ENCODE measurements at places on chromosomes 12 and 14. TPM values are rescaled to one million over a fixed set of nuclear protein-coding genes. Genes with fewer than 3 reads are reported as not detected.

The RASSF9 gene
- not detected for total RNA-seq

The CLEC14A gene
- not detected for total RNA-seq

The TMTC2 gene
- 4.2 TPM for total RNA-seq

- no peak overlapping the region for H3K27ac ChIP-seq
- H3K4me3 ChIP-seq = no peak overlapping the region
- H3K27me3 ChIP-seq = peaks cover 13% of the 10 kb centered on the region
These were observed 8.7 kb downstream of the WNT1 start for GRCh38 chr12:48986720-48987291.

DNA sequence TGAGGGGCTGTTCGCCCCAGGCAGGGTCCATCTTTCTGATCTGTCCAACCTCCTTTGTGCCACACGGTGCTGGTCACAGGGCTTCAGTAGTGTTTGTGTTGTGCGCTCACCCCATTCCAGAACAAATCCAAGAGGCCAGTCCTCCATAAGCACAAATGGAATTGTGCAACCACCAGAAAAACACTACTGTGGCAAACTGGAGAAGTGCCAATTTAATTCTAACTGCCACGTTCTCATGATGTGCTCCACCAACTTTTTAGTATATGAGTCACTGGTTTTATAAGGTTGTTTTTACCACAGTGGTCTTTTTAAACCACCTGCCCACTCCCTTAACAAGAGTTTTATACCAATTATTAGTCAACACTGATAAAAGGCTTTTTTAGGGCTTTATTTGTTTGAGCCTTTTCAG is 380.2 kb downstream of the NAV3 start:
- H3K27ac ChIP-seq = no peak overlapping the region
- H3K4me3 ChIP-seq = no peak overlapping the region
- H3K36me3 ChIP-seq = no peaks in the 10 kb centered on the region
- H3K4me1 ChIP-seq = no peaks in the 10 kb centered on the region
- DNase-seq = no peak

GRCh38 chr12:27206801-27207502 is 37.1 kb upstream of the STK38L start:
- no peak for DNase-seq
- H3K4me3 ChIP-seq = no peak overlapping the region
- no peak overlapping the region for H3K27ac ChIP-seq
- H3K36me3 ChIP-seq = no peaks in the 10 kb centered on the region
- H3K4me1 ChIP-seq = no peaks in the 10 kb centered on the region

DNA sequence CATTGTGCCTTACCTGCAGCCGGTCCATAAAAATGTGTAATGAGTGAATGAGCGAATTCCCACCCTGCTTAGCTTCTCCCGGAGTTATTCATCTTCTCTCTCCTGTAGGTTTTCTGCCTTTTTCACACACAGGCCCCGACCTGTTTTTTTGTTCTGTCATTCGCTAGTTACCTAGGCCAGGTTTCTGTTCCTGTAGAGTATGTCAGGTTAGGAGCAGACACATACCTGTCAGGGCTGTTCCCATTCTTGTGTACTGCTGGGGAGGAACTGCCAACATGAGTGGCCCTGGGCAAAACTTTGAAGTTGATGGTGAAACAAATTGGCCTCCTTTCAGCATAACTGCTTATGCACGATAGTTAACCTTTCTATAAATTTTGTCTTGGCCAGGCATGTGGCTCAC is 140.1 kb downstream of the SYNE2 start:
- no peaks in the 10 kb centered on the region for H3K27me3 ChIP-seq
- H3K27ac ChIP-seq = no peak overlapping the region
- peaks cover 68% of the 10 kb centered on the region for H3K36me3 ChIP-seq
- no peak overlapping the region for H3K4me3 ChIP-seq
- peaks cover 2% of the 10 kb centered on the region for H3K4me1 ChIP-seq

DNA sequence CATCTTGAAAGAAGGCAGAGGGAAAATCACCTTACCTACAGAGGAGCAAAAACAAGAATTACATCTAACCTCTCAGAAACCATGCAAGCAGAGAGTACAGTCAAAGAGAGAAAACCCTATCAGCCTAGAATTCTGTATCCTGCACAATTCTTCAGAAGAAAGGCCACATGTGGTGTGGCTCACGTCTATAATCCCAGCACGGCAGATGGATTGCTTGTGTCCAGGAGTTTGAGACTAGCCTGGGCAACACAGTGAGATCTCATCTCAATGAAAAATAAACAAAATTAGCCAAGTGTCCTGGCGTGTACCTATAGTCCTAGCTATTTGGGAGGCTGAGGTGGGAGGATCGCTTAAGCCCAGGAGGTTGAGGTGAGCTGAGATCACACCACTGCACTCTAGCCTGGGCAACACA is 48.2 kb downstream of the ATF7 start:
- H3K4me3 ChIP-seq = no peak overlapping the region
- H3K27me3 ChIP-seq = no peaks in the 10 kb centered on the region
- H3K36me3 ChIP-seq = peaks cover 6% of the 10 kb centered on the region
- H3K4me1 ChIP-seq = no peaks in the 10 kb centered on the region
- no peak for DNase-seq

GRCh38 chr12:57063991-57064685 is 14.2 kb upstream of the MYO1A start:
- no peaks in the 10 kb centered on the region for H3K36me3 ChIP-seq
- peaks cover 13% of the 10 kb centered on the region for H3K4me1 ChIP-seq
- no peak for DNase-seq
- H3K27ac ChIP-seq = peak overlapping the region; percentile 91

- no peak for DNase-seq
- no peak overlapping the region for H3K27ac ChIP-seq
- H3K27me3 ChIP-seq = no peaks in the 10 kb centered on the region
- no peaks in the 10 kb centered on the region for H3K36me3 ChIP-seq
These were observed 183.8 kb upstream of the HMGA2 start for GRCh38 chr12:65640489-65640901.

GRCh38 chr12:81888106-81888740 is 129.1 kb upstream of the PPFIA2 start:
- no peak overlapping the region for H3K27ac ChIP-seq
- no peak for DNase-seq
- no peaks in the 10 kb centered on the region for H3K36me3 ChIP-seq

DNA sequence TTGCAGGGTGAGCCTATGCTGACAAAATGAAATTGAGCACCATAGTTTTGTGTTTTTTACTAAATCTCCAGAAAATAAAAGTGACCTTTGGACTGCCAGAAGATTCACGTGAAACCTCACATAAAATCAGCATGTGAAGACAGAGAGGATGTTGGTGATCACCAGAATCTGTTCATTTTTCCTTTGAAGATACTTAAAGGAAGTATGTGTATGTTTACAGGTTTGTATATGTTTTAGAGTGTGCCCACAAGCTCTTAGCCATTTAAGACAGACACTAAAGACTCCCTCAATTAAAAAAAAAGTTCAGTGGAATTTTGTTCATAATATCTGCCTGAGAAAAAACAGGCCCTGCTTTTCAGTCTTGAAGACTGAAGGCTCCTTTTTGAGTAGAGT is 25.9 kb downstream of the DDX47 start:
- no peak overlapping the region for H3K4me3 ChIP-seq
- peaks cover 16% of the 10 kb centered on the region for H3K4me1 ChIP-seq
- DNase-seq = no peak

All from T-cell (primary cell).